CD4-positive, alpha-beta memory T cell (primary cell): ENCODE measurements at places on chromosomes 2 and 18.

GRCh38 chr18:52312346-52312745 is 27.7 kb upstream of the DCC start:
- DNase-seq = no peak

GRCh38 chr2:235643680-235644511 is 150.1 kb downstream of the AGAP1 start:
- no peak for DNase-seq

GRCh38 chr2:119256582-119256921 is 32.9 kb downstream of the STEAP3 start:
- DNase-seq = no peak

DNA sequence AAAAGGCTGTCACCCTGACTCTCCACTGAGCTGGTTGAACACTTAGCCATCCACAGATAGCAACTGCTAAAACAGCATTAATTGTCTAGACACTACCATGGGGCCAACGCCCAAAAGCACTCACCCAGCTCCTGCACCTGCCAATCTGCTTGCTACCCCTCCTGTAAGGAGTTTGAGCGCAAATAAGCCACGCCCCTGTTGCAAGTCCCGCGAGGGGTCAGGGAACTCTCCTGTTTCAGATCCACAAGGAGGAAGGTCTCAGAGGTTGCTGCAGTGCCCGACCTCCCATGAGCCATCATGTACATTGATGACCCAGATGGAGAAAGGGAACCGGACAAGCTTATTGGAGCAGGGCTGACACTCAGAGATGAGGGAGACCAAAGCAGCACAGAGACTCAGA is 106.8 kb downstream of the ZNF516 start:
- no peak for DNase-seq

GRCh38 chr2:197130318-197130717 is 180.3 kb downstream of the ANKRD44 start:
- peak; percentile 35 for DNase-seq

DNA sequence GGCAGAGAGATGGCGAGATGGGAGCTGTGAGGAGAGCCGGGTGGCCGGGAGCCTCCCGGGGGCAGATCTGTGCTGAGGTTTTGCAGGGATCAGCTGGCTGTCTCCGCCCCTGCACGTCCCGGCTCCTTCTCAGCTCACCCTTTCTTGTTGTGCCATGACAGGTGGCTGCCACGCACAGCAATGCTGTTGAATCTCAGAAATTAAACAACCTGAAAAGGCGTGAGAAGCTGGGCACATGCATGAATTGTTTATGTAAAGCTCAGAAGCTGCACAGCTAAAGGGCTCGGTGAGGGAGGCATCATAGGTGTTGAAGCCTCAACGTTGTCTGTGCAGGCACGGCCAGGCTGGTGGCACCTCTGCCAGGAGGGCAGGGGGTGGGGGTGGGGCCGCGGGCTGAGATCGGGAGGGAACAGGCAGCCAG is 858 bp upstream of the RTP5 start:
- no peak for DNase-seq

DNA sequence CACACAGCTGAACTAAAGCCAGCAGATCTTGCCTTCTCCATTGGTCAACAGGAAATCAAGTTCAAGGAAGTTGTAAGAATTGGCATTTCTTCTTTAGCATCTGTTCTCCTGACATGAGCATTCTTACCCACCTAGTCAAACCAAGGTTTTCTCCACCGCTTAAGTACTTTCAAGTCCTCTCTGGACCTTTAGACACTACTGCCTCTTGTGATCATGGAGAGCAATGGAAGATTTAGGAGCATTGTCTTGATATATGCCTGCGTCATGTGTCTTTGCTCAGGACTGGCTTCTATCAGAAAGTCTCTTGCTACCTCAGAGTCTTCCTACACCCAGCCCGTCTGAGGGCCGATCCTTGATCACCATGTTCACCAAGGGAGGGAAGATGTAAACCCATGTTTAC is 262.2 kb downstream of the PHLPP1 start:
- no peak for DNase-seq

DNA sequence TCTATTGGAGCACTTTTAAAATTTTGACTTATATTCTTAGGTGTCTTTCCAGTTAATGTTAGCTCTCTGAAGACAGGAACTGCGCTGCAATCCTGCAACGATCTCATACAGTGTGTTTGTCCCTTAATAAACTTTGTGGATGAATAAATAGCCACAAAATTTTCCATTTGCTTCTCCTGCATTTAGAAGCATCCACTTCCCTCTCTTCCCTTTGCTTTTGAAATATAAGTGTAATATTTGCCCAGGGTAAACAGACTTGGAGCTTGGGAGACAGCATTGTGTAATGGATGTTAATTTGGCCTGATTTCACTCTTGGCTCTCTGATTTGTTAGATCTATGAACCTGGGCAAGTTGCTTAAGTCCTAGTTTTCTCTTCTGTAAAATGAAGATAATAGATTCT is 58.2 kb upstream of the CD28 start:
- no peak for DNase-seq

DNA sequence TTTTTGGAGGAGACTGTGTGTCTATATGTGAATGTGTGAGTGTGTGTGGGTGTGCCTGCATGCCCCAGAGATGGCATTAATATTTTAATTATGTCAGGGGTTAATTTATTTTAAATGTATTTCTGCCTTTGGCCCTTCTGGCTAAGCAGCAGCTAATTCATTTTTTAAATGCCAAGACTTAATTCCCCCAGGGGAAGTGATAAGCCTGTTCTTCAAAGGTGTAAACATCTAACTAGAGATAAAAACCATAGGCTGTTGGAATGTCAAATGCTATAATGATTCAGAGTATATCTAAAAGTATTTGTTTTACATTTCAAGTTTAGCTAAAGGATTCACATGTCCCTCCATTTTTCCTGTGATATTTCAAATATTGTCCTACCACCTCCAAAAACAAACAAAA is 184.7 kb downstream of the SPP2 start:
- DNase-seq = no peak

- DNase-seq = peak; percentile 68
These were observed 55.7 kb downstream of the CD8B2 start for GRCh38 chr2:106542746-106543359.

DNA sequence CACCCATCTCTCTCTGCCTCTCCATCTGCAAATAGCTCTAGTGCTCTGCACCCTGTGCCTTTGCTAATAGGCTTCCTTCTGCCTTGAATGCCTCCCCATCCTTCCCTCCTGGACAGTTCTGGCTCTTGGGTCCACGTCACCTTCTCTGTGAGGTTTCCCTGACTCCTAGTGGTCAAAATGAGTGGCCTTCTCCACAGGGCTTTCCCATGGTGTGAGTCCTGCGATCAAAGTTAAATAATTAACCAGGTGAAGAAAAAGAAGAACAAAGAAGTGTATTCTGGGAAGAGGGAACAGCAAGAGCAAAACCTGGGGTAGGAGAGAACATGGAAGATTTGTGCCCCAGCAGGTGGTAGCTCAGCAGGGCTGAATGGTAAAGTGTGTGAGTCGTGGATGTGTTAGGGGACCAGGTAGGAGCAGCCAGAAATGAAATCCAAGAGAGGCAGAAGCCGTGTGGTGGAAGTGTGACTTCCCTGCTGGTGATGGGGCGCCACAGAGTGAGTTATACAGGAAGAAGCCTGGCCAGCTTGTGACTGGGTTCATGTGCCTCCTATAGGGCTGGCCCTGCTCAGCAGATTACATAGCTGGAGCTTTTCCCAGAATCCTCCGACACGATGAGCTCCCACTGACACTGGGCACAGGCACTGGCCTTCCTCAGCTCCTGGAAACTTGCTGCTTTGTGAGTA is 93.8 kb upstream of the LDAH start:
- no peak for DNase-seq

- no peak for DNase-seq
These were observed 40.3 kb upstream of the TEX51 start for GRCh38 chr2:126858436-126858835.

- DNase-seq = no peak
These were observed 156.3 kb downstream of the LAMA1 start for GRCh38 chr18:6961331-6961730.

DNA sequence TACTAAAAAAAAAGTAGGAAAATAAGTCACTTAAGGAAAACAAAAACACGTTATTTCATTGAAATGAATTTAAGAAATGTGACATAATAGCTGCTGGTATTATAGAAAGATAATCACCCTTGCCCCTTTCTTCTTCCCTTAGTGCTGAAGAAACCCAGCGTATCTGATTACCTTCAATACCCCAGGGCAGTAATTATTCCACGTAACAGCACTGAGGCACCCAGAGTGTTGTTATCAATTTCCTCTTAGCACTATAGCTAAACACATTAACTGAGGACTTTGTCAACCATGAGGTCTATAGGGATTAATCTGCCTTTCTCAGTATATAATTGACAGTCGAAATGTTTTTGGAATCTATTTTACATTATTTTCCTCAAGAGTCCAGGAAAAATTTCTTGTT is 180.0 kb upstream of the NXPH2 start:
- no peak for DNase-seq

DNA sequence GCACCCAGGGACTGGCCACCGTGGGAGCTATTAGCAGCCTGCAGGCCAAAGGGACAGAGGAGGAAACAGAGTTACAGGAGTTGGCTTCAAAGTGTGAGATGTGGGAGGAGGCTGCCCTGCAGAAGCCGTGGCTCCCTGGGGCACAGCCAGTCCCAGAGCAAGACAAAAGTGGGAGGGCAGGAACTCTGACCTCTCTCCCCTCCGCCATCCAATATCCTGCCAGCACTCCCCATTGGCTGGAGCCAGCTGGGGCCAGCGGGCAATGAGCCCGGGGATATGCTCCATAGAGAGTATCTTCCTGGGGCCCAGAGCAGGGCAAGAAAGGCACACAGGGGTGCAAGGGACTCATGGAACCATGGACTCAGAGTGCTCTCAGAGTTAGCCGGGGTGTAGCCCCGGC is 143.1 kb downstream of the INHBB start:
- no peak for DNase-seq

GRCh38 chr18:44107187-44107586 is 573.5 kb upstream of the SETBP1 start:
- DNase-seq = no peak

GRCh38 chr2:178884440-178884839 is 77.2 kb upstream of the TTN start:
- DNase-seq = no peak

- no peak for DNase-seq
These were observed 17.7 kb downstream of the PRKAG3 start for GRCh38 chr2:218813771-218814460.

- no peak for DNase-seq
These were observed 66.8 kb upstream of the SPRED2 start for GRCh38 chr2:65499216-65499615.

- no peak for DNase-seq
These were observed 45.2 kb downstream of the SLC5A7 start for GRCh38 chr2:108031471-108031941.

GRCh38 chr2:43448011-43448821 is 147.6 kb downstream of the THADA start:
- DNase-seq = no peak

DNA sequence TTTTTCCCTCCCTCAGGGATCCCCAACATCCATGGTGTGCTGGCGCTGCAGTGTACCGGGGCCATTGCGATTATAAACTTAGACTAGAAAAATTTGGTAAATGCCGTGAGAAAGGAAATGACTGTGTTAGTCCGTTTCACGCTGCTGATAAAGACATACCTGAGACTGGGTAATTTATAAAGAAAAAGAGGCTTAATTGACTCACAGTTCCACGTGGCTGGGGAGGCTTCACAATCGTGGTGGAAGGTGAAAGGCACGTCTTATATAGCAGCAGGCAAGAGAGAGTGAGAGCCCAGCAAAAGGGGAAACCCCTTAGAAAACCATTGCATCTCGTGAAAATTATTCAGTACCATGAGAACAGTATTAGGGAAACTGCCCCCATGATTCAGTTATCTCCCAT is 44.3 kb downstream of the NTSR2 start:
- DNase-seq = no peak

- DNase-seq = peak; percentile 24
These were observed 6.8 kb downstream of the DNAJB2 start for GRCh38 chr2:219285894-219286425.

- no peak for DNase-seq
These were observed 192.0 kb downstream of the MTX2 start for GRCh38 chr2:176461098-176461808.

DNA sequence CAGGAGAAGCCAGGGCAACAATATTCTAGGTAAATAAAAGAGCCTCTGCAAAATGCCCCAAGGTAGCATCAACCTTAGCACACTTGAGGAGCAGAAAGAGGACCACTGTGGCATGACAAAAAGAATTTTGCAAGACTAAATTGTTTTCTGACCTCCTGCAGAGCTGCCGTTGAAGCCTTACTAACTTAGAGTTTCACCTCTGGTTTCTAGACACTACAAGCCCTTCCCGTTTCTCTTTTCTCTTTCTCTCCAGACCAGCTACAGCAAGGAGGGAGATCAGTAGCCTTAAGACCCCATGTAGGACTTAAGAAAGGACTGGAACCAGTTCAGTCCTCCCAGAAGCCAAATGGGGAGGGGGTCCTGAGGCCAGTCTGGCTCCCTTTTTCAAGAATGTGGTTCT is 73.3 kb upstream of the SP3 start:
- DNase-seq = no peak

GRCh38 chr2:6920743-6921064 is 3.5 kb downstream of the RNF144A start:
- DNase-seq = no peak

DNA sequence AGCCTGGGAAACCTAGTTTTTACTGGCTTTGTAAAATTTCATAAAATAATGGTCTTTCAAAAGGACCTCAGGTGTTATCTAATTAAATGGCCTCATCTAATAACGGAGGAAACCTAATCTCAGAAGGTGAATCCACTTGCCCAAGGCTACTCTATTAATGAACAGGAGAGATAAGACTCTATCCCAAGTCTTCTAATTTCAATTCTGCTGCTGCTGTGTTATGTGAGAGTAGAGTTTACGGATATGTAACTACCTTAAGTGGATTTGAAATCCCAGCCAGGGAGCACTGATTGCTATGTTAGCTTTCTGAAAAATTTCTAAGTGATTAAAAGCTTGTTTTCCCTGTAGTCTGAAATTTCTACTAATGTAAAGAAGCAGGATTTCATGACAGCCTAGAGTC is 17.2 kb upstream of the ADCY3 start:
- no peak for DNase-seq

DNA sequence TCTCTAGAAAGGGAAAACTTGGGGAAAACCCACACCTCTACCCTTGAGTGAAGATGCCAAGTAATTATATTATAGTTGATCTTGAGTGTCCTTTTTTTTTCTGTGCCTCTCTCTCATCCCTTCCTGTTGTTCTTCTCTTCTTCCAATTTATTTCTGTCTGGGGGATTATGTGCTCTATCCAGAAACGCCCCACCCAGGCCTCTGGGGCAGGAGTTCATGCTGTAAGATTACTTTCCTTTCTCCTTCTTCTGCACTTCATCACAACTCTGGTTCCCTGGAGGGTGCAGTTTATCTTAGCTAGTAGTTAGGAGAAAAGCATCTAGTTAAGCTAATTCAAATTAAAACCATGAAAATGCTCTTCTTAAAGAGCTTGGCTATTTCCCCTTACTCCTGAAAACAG is 30.3 kb upstream of the DNAJC27 start:
- DNase-seq = no peak
